ENCODE measurements at places on chromosomes 1 and 21.
A peak's percentile ranks its signal among the peaks of the same experiment; 100 is the strongest.

DNA sequence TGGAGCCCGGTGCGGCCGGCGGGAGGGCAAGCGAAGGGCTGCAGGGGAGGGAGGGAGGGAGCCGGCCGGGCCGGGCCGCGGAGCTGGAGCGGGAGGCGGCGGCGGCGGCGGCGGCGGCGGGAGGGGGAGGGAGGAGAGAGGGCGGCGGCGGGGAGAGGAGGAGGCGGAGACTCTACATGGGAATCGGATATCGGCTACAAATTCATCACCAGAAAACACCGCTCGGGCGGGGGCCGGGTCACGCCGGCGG lies at the start of gene AKT3:
TSS of gene AKT3 (minus strand) at position 42 of the 250 bp plus-strand sequence. CDS start 7,073 bp downstream, outside the sequence.
- DNase-seq: peak; percentile 74

- no peak for DNase-seq
Observed at GRCh38 chr1:111804776-111805175, 49.1 kb downstream of the DDX20 start.

GRCh38 chr1:86530211-86530845 lies 16.6 kb upstream of the CLCA4 start:
- no peak for DNase-seq

DNA sequence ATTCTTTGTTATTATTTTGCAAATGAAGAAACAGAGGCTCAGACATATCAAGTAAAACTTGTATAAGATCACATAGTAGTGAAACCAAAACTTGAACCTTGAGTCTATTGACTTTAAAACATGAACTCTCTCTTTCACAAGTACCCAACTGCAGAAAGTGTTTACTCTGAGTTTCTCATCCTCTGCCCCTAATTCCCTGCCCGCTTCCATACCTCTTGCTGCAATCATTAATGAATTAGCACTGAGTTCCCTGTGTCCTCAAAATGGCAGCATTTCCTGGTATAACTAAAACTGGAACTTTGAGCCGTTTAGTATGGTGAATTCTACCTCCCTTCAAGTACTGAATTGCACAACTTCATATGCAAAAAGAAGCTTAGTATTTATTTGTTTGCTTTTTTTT lies 147.7 kb upstream of the DNAH14 start:
- no peak for DNase-seq

GRCh38 chr1:205689479-205689878 lies 9.2 kb upstream of the SLC45A3 start:
- DNase-seq: no peak

- no peak for DNase-seq
Observed at GRCh38 chr1:59486615-59487014, 189.7 kb downstream of the FGGY start.

DNA sequence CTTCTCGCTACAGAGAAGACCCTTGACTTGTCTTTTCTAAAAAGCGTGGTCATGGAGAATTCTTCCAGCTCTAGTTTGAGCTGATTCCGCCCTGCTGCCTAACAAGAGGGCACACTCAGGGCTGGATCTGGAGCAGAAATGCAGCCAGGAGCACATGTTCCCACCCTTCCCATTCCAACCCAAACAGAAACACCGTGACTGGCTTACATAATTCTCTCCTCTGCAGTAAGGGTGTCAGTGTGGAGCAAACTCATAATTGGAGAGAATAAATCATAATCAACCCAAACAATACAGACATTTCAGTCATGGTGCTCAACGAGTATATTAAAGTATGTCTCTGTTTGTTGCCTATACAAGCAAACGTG lies 34.5 kb downstream of the CTNNBIP1 start:
- no peak for DNase-seq

GRCh38 chr1:152252157-152252556 lies 28.2 kb upstream of the HRNR start:
- DNase-seq: no peak

DNA sequence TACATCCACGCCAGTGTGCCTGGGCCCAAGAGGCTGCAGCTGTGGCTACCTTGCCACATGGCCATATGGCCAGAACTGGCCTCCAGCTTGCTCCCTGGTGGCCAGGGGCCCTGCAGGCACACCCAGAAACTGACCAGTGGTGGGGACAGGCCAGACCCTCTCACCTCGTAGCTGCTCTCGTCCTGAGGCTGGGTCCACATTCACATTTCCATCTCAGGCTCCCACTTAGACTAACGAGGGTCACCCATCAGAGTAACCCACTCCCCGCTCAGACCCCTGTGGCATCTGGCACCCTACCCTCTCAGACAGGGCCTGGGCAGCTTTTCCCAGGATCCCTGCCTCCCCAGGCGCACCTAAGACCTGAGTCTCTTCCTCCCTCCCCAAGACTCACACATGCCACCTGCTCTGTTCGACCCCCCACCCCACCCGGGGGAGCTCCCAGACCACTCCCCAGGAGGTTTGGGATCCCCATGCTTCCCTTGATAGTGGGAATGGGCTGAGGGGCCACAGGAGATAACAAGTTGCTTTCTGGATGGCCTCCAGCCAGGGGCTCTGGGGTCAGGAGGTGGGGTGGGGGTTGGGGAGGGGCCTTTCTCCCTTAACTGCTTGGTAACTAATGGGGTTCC lies 21.3 kb upstream of the RNU1-4 start:
- no peak for DNase-seq

- no peak for DNase-seq
Observed at GRCh38 chr1:39378377-39378776, 113.1 kb upstream of the BMP8A start.

DNA sequence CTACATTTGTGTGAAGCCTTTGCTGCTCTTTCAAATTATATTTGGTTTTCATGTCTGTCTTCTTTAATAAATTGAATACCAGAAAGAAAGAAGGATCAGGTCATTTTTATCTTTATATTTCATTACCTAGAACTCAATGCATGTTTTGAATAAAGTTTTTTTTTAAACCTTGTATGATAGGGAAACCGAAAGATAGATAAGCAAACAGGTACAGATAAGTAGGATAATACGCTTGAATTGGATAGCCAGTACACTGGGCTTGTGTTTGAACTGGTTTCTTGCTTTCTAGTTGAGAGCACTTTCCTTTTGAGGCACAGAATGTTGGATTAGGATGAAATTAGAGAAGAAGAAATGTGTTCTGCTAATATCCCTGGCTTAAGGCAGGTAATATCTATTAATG lies 46.9 kb downstream of the PKN2 start:
- no peak for DNase-seq

DNA sequence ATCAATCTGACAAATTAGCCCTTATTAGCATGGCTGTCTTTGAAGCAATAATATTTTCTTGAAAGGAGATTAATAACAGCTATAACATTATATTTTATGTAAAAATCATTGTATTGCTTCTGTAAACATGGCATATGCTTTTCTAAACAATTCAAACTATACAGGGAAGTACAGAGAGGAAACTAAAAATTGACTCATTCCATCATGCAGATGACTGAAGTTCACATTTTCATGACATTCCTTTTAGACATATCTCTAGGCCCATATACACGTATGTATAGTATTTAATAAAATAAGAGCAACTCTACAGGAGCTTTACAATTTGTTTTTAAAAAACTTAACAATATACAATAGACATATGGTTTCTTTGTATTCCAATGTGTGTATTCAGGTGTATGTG lies 5.6 kb upstream of the DHCR24 start:
- DNase-seq: no peak

GRCh38 chr1:87325982-87326738 lies 2.5 kb upstream of the LMO4 start:
- no peak for DNase-seq

GRCh38 chr1:228697207-228698016 lies 37.9 kb upstream of the RHOU start:
- peak; percentile 67 for DNase-seq

DNA sequence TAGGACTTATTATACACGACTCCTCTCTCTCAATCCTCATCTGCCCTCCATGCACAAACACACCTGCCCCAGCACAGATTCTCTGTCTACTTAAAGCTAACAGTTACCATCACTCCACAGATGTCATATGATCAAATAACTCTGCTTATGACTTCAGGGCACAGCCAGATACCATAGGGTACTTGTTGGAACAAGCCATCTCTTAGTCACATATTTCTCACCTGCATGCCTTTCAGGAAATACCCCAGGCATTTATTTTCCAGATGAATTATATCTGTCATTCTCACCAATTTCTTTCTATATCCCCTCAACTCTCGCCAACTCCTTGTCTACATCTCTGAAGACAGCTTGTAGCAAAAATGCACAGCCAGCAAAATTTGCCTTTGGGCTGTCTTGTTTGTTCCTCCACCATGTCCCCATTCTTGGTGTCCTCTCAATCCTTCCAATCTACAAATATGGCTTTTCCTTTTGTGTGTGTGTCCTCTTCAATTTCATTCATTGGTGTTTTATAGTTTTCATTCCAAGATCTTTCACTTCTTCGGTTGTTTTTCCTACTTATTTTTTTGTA lies 353.9 kb upstream of the CAMK1G start:
- no peak for DNase-seq

GRCh38 chr1:101996825-101997465 lies at the start of gene OLFM3:
OLFM3 (minus strand) TSS chr1:101996926.
- DNase-seq: no peak

DNA sequence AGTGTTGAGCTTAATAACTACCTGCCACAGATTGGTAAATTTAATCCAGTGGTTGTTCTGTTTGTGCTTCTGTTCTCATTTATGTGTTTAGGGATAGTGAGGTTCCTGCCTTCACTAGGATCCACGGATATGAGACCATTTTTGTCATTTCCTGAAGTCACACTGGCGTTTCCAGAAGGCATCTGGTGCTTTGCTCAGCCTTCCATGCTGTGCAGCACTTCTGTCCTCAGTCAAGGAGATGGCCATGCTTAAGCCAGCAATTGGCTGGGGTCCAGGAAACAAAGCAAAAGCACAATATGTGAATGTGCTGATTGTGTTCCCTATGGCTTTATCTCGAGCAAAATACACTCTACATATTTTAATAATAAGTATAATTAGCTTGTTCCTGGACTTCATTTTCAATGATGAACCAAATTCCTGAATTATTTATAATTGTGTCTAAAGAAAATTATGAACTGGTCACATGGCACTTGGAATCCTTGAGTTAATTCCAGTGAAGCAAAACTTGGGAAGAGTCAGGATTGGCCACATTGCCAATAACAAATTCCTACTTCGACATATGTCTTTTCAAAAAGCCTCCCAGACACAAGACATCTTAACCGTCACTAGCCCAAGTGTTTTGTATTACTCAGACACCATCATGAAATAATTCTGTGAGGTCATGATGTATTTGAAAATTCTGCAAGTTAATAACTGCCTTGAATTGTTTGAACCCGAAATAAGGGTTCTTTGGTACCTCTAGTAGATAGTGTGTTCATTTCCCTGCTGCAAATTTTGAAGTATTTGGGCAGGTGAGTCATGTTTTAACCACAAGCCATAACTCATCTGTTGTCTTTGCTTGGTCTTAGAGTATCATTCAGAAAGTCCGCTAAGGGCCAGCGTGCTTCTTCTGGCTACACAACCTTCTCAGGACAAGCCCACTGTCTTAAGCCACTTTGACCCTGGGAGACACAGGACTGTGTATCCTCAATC lies 412.4 kb downstream of the DISC1 start:
- no peak for DNase-seq

DNA sequence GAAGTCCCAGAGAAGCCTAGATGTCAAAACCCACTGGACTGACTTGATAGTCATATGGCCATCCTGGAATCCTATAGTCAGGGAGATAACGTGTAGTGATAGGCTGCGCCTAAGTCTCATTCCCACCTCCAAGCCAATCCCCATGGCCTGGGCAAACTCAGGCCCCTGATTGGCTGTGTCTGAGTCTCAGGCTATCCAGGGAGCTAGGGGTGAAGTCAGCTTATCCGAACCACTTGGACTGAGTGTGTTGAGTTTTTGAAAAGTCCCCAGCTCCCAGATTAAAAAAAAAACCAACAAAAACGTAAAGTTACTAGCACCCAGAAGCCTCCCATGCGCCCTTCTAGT lies 51.6 kb downstream of the PIK3CD start:
- DNase-seq: no peak

GRCh38 chr1:112431038-112431437 lies 35.0 kb downstream of the CTTNBP2NL start:
- no peak for DNase-seq

- DNase-seq: no peak
Observed at GRCh38 chr1:41811051-41811795, 107.5 kb downstream of the HIVEP3 start.

DNA sequence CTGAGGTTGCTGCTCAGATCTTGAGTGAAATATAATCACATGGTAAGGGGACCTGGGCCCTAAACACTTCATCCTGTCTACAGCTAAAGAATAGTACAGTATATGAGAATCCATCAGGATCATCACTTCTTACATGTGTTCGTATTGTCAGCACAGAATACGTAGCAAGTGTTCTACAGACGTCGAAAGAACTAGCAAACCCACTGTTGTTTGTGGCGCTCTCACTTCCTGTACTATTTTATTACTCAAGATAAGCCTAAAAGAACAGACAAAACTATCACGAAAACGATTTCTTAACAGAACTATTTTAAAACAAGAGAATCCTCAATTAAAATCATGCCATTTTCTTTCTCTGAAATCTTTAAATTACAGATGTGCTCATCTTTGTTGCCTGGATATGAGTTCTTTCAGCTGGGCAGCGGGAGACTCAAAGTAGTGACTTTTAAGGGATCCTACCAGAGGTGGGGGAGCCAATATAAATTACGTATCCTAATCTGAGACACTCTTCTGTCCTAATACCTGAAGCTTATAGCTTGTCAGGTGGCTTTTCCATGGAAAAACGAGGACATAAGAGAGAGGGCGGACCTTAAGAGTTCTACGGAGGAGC lies 724 bp downstream of the ST7L start:
- no peak for DNase-seq

DNA sequence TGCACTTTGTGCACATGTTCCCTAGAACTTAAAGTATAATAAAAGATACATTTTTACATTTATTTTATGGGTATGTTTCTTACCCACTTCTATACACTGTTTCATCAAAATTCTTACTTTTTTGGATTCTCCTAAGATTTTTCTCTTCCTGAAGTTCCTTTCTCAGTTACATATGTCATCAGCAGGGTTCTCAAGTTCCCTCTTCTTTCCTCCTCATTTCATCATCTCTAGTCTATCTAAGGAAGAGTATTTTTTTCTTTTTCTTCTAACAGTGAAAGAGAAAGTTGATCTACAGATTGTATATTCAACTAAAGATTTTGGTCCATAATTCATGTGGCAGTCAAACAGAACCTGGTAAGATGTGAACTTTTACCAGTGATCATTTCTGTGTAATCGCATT lies 41.2 kb upstream of the CYYR1 start:
- DNase-seq: no peak

- DNase-seq: no peak
Observed at GRCh38 chr1:200973937-200974657, 49.4 kb downstream of the KIF21B start.

DNA sequence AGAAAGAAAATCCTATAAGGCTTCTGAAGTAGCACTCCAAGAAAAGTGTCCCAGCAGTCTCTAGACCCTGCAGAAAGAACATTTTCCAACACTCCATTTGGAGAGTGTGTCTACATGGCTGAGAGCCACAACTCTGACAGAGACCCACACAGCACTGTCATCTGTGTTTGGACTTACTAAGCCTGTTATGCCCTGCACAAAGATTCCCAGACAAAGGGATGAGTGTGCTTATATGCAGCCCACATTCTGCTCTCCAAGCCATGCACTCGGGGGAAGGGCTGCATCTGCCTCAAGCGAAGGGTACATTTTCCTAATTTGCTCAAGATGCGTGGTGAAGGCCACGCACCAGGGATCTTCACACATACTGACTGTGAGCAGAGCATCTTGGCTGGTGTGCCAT lies 24.4 kb upstream of the SLAMF6 start:
- no peak for DNase-seq

- DNase-seq: no peak
Observed at GRCh38 chr1:178506669-178507068, 6.2 kb upstream of the TEX35 start.
